ENCODE measurements at places on chromosomes 1 and 21.

GRCh38 chr1:107457989-107458388 is 317.1 kb downstream of the NTNG1 start:
- no peak for DNase-seq

DNA sequence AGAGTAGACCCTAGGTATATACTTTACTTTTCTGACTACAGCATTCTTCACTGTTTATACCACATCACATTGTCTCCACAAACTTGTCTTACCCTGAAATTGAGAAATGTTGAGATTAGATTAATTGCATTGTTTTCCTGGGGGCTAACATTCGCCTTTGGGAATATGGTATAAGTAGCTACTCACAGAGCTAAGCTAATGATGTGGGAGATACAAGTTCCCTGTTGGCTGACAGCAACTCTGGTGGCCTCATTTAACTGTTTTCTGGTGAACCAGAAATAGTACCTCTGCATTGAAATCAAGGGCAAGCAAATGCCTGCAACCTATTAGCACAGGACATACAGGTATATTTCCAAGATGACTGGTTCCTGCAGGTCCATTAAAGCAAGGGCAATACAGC is 13.2 kb upstream of the VCAM1 start:
- DNase-seq: no peak

GRCh38 chr1:239951511-239952140 is 140.1 kb upstream of the FMN2 start:
- no peak for DNase-seq

DNA sequence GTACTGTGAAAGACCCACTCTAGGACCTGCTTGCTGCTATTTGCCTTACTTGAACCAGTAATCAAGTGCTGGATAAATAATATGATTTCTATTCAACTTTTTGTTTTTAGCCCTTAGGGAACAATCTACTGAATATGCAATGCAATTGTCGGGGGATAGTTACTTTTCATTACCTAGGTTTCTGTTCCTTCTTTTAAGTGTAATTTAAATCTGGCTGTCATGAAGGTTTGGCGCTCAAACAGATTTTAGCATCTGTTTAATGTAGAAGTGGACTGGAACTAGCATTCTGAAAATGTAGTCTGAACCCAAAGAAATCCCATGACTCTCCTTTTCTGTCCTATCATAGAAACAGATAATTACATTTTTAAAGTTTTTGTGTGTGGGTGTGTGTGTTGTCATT is 4.8 kb downstream of the MGST3 start:
- no peak for DNase-seq
